ENCODE measurements at places on chromosomes 4 and X.

GRCh38 chrX:148363471-148364235 is 136.8 kb upstream of the AFF2 start:
- DNase-seq = no peak

DNA sequence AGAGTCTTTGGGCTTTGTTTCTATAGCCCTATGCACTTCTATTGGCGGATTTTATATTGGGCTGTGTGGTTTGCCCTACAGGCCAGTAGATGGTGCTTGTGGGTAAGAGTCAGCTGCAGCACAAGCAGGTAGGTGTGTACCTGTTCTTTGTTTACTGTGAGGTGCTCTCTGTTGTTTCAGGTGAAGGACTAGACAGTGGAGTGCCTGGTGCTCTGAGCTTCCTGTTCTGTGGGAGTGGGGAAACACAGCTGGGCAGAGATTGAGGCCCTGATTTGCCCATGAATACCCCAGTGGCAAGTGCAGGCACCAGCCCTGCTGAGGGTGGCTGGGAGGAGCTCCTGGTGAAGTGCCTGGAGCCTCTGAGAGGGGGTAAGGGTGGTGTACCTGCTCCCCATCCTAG is 26.3 kb upstream of the UCP1 start:
- no peak for DNase-seq

DNA sequence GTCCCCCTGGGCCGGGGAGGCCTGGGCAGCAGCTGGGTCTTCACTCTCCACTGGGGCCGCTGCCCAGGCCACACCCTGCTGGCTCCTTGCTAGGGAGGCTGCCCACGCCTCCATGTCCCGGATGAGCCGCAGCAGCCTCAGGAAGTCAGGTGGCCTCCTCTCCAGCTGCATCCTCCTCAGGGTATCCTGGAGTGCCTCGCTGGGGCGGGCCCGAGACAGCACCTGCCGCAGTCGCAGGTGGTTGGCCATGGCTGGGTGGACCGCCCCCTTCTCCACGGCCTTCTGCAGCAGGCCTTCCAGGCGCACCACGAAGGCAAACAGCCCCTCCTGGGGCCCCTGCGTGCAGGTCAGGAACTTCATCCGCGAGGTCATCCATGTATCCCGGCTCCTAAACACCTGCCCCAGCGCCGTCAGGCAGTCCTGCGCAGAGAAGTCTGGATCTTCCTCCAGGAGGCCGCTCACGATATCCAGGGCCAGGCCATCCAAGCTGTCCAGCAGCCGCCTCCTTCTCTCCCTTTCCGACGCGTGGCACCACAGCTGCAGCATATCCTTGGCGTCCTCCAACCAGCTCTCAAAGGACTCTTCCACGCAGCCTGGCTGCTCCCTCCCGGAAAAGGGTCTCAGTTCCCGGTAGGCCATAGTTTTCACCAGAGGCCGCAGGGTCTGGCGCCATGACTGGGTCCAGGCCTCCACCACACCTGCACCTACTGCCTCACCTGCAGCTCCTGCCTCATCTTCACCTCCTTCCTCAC is 2.1 kb downstream of the PNMA6F start:
- no peak for DNase-seq

DNA sequence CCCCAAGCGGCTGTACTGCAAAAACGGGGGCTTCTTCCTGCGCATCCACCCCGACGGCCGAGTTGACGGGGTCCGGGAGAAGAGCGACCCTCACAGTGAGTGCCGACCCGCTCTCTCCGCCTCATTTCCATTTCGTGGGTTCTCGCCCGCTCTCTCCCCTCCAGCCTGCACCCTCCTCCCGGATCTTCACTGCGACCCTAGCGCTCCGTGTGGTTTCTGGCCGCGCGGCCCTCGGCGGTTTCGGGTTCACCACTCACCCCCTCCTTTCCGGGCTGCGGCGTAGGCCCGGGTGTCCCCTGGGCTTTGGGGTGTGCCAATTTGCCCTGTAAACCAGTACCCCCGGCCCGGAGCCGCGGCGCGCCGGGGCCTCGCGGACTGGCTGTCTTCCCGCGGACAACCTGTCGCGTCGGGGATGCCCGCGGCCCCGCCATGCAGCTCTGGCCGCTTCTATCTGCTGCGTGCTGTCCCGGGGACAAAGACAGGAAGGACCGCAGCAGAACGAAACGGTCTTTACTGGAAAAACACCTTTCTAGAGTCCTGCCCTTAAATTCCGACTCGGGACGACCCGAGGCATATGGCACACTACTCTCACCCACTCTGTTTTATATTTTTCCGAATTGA is 737 bp downstream of the FGF2 start:
- DNase-seq = no peak

DNA sequence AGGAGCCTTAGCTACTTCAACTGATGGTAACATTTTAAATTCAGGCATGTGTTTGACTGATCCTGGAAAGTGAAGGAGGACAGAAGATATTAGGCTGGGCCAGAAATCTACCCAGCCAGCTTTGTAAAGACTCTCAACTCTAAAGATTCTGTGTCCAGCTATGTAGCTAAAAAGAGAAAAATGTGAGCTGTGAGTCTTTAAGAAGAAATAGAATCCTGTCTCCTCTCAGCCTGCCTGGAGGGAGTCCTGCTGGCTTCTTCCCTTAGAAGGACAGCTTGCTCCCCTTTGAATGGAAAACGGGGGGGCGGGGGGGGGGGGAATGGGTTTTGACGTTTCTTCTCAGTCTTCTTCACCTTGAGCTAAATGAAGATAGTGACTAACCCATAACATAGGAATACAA is 54.3 kb upstream of the INTU start:
- DNase-seq = no peak

GRCh38 chr4:68348577-68348976 is 1.3 kb downstream of the YTHDC1 start:
- DNase-seq = no peak

DNA sequence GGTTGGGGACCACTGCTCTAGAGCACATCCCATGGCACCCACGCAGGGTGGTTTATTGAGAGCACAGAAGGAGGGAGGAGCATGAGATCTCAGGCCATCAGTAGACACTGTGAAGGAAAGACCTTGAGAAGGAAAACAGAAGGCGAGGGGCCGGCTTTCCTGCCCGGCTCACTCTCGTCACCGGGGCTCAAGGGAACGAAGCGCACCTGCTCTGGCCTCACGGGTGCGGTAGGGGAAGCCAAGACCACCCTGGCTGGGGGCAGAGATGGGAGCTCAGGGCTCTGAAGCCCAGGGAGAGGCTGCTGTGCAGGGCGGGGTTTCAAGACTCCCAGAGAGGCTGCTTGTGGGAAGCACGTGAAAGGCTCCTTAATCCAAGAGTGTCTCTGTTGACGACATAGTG is 105.9 kb downstream of the TNIP2 start:
- no peak for DNase-seq

DNA sequence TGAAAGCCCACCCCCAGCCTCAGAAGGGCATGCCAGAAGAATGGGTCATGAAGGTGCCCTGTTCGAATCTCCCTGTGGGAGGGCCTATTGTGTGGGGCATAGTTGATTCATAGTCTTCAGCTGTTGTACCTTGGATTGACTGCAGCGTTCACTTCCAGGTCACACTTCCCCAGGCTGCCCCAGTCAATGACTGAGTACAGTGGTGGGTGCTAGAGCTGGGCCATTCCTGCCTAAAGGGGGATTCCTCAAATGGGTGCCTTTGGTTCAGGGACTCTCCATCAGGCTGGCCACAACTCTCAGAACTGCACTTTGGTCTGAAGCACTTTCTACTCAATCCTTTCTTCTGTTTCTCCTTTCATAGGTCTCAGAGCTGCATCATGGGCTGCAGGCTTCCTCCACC is 35.0 kb upstream of the RASGEF1B start:
- no peak for DNase-seq

- no peak for DNase-seq
These were observed 32.3 kb downstream of the NOP14 start for GRCh38 chr4:2930758-2931511.

DNA sequence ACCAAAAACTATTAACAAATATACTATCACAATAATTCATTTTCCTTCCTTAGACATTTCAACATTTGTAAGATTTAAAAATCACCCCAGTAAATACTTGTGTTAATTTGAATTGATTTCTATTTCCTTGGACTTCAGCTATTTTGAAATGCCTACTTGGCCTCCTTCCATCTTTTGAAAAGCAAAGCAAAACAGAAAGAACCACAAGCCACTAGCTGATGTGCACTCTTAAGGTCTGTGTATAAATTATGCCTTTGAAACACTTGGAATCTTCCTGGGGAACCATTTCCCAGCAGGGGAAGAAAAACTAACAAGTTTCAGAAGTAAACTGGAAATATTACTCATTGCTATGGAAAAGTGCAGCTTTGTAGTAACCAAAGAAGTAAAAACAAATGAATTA is 139.8 kb downstream of the CLCN4 start:
- DNase-seq = no peak

- no peak for DNase-seq
These were observed 119.7 kb upstream of the PCDH7 start for GRCh38 chr4:30600246-30601017.

DNA sequence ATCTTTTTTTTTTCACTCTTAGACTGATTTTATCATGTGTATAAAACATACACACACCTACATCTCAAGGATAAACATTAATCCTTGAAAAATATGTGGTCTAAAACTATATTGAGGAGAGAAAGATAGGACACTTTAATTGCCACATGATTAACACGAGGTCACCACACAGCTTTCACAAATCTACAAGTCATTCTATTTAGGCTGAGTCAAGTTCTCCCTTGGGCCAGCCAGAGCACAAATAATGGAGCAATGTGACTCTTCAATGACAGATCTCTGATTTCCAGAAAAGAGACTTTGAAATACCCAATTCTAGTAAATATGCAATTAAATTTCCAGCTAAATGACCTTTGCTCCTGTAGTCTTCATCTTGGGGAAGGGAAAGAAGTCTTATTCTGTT is 12.9 kb upstream of the ADH4 start:
- DNase-seq = no peak

GRCh38 chr4:38387348-38387747 is 276.7 kb upstream of the KLF3 start:
- DNase-seq = no peak
